Activated CD4-positive, alpha-beta T cell treated with anti-CD3 and anti-CD28 coated beads, Interleukin-2, amount 10 ng/mL, durations not matched to agents 24 days and 14 days (primary cell): ENCODE measurements at places on chromosomes 12 and 14. TPM values are rescaled to one million over a fixed set of nuclear protein-coding genes. Genes with fewer than 3 reads are reported as not detected.

The KIF26A gene
- total RNA-seq, result 0.24 and 0.26 TPM in 2 replicates

The DTX1 gene
- 0.09 and 0.21 TPM in 2 replicates for total RNA-seq

The MSI1 gene
- 0.33 and 0.79 TPM in 2 replicates for total RNA-seq

The RAB2B gene
- total RNA-seq, result 26.5 and 30.1 TPM in 2 replicates

The GARIN6 gene
- not detected in 2 replicates for total RNA-seq

The ESPL1 gene
- total RNA-seq, result 71.8 and 76.7 TPM in 2 replicates

The GPR84 gene
- 1.5 TPM in 2 replicates for total RNA-seq

The SLC5A8 gene
- total RNA-seq, result not detected in 2 replicates

The RNFT2 gene
- total RNA-seq, result 10.1 and 11.6 TPM in 2 replicates

The KLRK1 gene
- total RNA-seq, result not detected in 2 replicates

The SRRM4 gene
- total RNA-seq, result not detected in 2 replicates

The C14orf132 gene
- 0.36 and 0.47 TPM in 2 replicates for total RNA-seq

The KERA gene
- not detected in 2 replicates for total RNA-seq

The SLCO1B1 gene
- total RNA-seq, result not detected in 2 replicates

The MYO1H gene
- total RNA-seq, result not detected in 2 replicates

The SLC35E3 gene
- total RNA-seq, result 3.8 and 4.2 TPM in 2 replicates

The ENDOU gene
- 0.09 TPM in 1 of 2 replicates, not detected in the other for total RNA-seq

The FGF6 gene
- not detected in 2 replicates for total RNA-seq

The MDM1 gene
- total RNA-seq, result 23.2 and 24.9 TPM in 2 replicates

The PRR4 gene
- total RNA-seq, result 0.62 and 2.0 TPM in 2 replicates

The SUSD6 gene
- total RNA-seq, result 73.4 and 78.9 TPM in 2 replicates

The PRICKLE1 gene
- 0.28 TPM in 1 of 2 replicates, not detected in the other for total RNA-seq

The RASSF9 gene
- total RNA-seq, result not detected in 2 replicates

The LBHD2 gene
- not detected in 2 replicates for total RNA-seq

The MLXIP gene
- 47.6 and 48.0 TPM in 2 replicates for total RNA-seq

The FZD10 gene
- not detected in 2 replicates for total RNA-seq

The ATP6V1D gene
- 29.7 and 30.1 TPM in 2 replicates for total RNA-seq

The GPR137C gene
- total RNA-seq, result 0.07 and 0.24 TPM in 2 replicates

The RFX4 gene
- not detected in 2 replicates for total RNA-seq

The FOS gene
- total RNA-seq, result 26.5 and 29.6 TPM in 2 replicates

The HAL gene
- total RNA-seq, result 0.09 and 0.38 TPM in 2 replicates

The HOXC6 gene
- total RNA-seq, result not detected in 2 replicates

The CARMIL3 gene
- 1.3 and 1.5 TPM in 2 replicates for total RNA-seq

The LRFN5 gene
- not detected in 2 replicates for total RNA-seq

The SHMT2 gene
- total RNA-seq, result 297 and 310 TPM in 2 replicates

The ITGA7 gene
- total RNA-seq, result 0.65 and 1.5 TPM in 2 replicates
